D341Med (cell line): ENCODE measurements at places on chromosomes 11 and 22.

DNA sequence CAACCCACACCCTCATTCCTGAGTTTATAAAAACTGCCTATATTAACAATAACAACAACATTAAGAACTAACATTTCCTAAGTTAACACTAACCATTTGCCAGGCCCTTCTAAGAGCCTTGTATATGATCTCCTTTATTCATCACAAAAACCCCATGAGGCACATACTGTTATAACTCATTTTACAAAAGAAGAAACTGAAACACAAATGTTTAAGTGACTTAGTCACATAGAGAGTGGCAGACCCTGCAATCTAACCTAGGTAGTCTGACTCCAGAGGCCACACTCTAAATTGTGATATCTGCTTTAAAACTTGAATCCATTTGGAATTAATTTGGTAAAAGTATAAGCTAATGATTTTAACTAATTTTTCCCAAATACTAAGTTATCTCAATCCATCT, 116.1 kb downstream of the SYT9 start:
- no peak for DNase-seq

- no peak for DNase-seq
Measured at GRCh38 chr22:20748731-20749428, 25.0 kb upstream of the SERPIND1 start.

DNA sequence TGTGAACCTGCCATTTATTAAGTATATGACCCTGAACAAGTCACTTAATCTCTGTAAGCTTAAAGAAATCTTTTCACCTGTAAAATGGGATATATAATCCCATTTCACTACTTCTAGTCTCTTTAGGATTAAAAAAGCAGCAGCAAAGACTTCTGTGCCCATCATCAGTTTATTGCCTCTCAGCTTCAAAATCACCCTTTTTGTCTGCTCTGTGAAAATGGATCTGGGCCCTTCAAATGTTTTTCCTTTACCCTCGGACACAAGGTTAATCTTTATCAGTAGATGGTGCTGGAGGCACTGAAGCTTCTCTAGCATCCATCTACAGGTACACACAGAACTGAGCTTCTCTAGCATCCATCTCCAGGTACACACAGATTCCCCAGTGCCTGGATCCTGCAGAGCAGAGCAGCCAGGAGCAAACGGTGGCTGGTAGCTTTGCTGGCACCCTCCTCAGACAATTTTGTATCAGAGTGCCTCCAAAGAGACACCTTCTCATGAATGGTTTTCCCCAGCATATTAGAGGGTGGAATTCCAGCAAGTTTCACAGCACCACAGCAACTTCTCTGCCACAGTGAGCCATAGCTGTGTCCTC, 56.8 kb downstream of the CADM1 start:
- no peak for DNase-seq

DNA sequence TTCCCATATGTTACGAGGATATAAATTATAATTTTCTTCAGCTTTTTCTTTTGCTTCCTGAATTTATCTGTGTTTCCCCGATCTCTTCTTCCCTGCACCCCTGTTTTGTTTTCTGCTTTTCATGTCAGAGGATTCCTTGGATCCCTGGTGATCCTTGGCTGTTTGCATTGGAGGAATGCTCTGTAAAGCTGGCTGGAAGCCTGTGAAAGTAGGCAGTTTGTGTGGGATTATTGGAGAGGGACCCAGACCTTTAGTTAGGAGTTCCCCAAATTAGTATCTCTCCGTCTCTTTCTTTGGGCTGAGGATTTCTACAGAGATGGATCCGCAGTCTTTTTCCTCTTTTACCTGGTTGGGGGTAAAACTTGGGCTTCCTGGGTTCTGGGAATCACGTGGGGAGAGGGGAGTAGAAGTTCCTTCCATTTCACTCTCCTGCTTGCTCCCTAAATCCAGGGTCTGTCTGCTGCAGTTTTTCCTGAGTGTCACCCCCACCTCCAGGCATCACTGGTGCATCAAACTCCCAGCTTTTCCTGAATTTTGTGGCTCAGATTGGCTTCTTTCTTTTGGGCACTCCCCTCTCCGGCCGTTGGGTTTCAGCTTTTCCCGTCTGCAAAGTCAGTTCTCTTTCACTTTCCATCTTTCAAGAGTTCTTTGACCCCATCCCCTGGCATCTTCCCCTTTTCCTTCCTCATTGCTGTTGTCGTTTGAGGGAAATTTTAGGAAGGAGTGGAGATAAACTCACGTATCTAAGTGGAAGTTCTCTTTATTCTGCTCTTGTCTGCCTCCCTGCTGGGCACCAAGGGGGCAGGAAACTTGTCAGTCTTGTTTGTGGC, 79.1 kb upstream of the ALX4 start:
- no peak for DNase-seq

GRCh38 chr22:49431551-49431950, 396.1 kb downstream of the BRD1 start:
- no peak for DNase-seq

GRCh38 chr11:40445391-40445790, 1014.1 kb downstream of the LRRC4C start:
- no peak for DNase-seq

- DNase-seq, result no peak
Measured at GRCh38 chr11:127057126-127057525, 56.6 kb upstream of the KIRREL3 start.

DNA sequence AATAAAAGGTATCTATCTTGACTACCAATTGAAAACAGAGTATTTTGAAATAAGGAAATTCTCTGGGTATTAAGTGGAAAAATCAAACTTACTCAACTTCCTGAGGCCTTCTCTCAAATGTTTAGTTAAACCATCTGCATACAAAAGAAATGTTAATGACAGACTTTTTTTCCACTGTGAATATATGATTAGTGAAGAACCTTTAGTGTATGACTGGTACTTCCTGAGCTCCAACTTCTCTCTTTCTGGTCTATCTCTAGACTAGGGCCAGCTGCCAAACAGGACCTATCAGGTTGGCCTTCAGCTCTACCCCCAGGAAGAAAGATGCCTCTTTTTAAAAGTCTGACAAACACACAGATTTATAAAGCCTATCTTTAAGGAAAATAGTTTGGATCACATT, 68.8 kb upstream of the SCUBE2 start:
- no peak for DNase-seq

DNA sequence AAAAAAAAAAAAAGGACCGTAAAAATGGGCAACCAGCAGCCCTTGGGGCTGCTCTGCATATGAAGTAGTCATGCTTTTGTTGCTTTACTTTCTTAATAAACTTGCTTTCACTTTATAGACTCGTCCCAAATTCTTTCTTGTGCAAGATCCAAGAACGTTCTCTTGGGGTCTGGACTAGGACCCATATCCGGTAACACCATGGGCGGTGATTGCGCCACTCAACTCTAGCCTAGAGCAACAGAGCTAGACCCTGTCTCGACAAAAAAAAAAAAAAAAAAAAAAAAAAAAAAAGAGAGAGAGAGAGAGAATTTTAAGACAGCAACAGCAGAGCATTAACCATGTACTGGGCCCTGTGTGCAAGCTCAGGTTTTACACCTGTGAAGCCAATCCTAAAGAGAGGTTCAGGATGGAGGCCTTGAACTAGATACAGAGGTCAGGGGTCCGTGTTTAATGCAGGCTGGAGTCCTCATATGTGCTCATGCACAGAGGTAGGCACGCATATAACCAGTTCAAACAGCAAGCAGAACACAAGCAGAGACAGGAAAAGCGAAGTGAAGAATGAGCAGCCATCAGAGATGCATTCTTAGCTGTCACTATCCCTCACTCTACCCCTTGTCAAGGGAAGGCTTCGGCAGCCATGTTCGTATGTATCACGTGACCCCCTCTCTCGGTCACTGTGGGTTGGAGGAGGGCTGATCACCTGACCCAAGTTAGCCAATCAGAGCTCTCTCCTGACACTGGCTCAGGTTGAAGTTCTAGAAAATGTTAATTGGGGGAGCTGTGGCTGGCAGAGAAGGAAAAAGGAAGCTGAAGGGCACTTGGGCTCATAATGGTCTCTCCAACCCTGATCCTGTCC, 16.7 kb upstream of the SYT12 start:
- DNase-seq, result peak; percentile 87
